Heart right ventricle (tissue), 16 donors: ENCODE measurements at places on chromosomes 7 and 10. TPM values are rescaled to one million over a fixed set of nuclear protein-coding genes. Genes with fewer than 3 reads are reported as not detected.

Gene CARD11
- total RNA-seq, result not detected

Gene NFE2L3
- total RNA-seq, result 4.1 TPM

Gene SPAG6
- not detected for total RNA-seq

Gene HHEX
- 3.8 TPM for total RNA-seq

Gene MACROH2A2
- total RNA-seq, result 17.5 TPM

Gene CRTAC1
- total RNA-seq, result 0.61 TPM

Gene ANKRD1
- total RNA-seq, result 5,476 TPM

Gene UBTD1
- 26.2 TPM for total RNA-seq

Gene NPC1L1
- 0.07 TPM for total RNA-seq

Gene STEAP1B
- total RNA-seq, result 0.15 TPM

Gene DMTF1
- total RNA-seq, result 21.3 TPM

Gene SUV39H2
- 6.1 TPM for total RNA-seq

Gene SOSTDC1
- total RNA-seq, result not detected

Gene TBX20
- 121 TPM for total RNA-seq
